ENCODE measurements at places on chromosomes 3 and 15. TPM values are rescaled to one million over a fixed set of nuclear protein-coding genes. Genes with fewer than 3 reads are reported as not detected.

DNA sequence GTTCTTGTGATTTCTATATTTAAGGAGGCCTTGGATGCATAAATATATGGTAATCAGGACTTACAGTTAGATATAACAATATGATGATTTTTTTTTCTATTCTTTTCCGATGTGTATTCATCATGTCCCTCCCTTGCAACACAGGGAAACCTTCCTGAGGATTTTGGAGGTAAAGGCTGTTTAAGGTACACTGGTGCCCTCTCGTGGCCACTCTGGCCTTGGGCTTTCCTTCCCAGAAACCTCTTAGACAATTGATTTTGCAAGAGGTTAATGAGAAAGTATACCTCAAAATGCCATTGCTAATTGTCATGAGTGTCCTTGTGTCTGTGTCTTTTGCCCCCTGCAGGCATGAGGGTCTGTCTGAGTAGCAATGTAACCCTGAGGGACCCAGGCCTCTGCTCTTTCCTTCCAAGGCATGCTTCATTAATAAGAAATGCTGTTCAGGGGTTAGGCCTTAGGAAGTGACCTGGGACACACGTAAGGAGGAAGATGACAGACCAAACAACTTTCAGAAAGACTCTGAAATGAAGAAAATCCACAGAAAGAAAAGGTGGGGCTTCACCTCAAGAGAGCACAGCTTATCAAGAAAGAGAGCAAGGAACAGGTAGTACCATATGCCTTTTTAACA is 70.3 kb upstream of the PPP2R3A start:
- no peaks in the 10 kb centered on the region for H3K4me1 ChIP-seq
- H3K27me3 ChIP-seq: no peaks in the 10 kb centered on the region
- H3K36me3 ChIP-seq: no peaks in the 10 kb centered on the region

DNA sequence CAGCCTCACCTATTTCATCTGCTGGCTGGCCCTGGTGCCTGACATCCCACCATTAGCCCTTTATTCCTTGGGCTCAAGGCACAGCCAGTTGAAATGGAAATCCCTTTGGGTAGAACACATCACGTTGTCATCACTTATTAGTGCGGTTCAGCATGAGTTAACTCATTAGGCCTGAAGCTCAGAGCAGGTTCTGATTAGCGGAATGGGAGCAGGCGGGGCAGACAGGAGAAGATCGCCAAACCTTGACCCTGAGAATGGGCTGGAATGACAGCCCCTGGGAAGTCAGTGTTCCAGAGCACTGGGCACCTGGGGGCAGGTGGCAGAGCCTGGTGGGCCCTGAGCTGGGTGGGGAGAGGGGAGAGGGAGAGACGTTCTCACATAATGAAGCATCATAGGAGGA is 5.8 kb downstream of the ITGA11 start:
- no peaks in the 10 kb centered on the region for H3K36me3 ChIP-seq
- peaks cover 13% of the 10 kb centered on the region for H3K27me3 ChIP-seq
- no peak overlapping the region for H3K4me3 ChIP-seq
- no peak for DNase-seq
- no peak overlapping the region for H3K27ac ChIP-seq

DNA sequence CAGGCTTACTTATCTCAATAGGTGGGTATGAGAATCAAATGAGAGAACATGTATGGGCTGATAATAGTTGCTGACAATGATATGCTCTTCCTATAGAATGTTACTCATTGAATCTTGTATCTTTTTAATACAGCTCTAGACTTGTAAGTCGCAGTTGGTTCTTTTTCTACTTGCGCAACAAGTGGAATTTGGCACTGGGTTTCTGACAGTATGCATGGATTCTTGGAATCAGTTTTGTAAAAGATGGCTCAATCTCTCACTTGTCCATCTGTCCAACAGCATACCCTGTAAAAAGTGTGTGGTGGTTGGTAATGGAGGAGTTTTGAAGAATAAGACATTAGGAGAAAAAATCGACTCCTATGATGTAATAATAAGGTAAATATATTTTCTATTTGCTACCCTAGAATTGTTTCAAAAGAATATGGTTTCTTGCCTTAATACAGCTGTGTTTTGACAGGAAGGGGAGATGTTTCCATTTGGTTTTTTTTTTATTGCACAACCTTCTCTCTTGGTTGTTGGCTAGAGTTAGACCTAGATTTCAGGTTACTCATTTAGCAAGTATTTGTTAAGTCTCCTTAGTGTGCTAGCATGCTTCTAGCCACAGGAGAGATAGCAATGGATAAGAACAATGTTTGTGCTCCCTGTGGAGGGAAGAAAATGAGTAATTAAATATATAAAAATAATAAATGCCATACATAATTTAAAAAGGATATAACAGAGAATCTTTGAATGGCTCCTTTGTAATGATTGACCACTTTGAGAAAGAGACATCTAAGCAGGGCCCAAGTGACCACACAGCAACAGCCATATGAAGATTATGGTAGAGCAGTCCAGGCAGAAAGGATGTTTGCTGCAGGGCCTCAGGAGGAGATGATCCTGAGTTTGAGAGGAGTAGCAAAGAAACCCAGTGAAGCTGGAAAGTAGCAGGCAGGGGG is 21.8 kb downstream of the ST3GAL6 start:
- no peak for DNase-seq
- no peak overlapping the region for H3K27ac ChIP-seq
- no peak overlapping the region for H3K4me3 ChIP-seq
- H3K4me1 ChIP-seq: no peaks in the 10 kb centered on the region
- peaks cover 5% of the 10 kb centered on the region for H3K27me3 ChIP-seq

DNA sequence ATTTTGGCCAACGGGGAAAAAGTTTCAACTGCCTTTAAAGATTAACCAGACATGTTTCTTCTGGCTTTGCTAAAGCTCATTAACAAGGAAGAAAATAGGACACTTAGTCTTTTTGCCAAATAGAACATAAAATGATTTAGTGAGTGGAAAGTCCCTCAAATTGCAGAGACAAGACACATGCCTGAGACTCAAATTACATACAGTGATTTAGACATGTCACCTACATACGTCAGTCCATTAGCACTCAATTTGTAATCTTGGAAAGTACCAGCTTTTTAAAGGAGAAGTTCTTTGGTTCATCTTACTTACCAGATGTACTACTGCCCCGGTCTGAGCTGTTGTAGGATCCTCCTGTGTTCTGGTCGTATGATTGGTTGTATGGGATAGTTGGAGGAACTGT is 1134.2 kb downstream of the ROBO1 start:
- H3K4me1 ChIP-seq: no peaks in the 10 kb centered on the region
- H3K27ac ChIP-seq: no peak overlapping the region
- no peak overlapping the region for H3K4me3 ChIP-seq
- no peak for DNase-seq
- H3K27me3 ChIP-seq: no peaks in the 10 kb centered on the region

- DNase-seq: no peak
- H3K27ac ChIP-seq: no peak overlapping the region
- no peaks in the 10 kb centered on the region for H3K27me3 ChIP-seq
These were observed 127.1 kb downstream of the DNAJB8 start for GRCh38 chr3:128339491-128340012.

PSMD6 gene
- total RNA-seq: 109 TPM
